Stimulated activated CD8-positive, alpha-beta memory T cell treated with anti-CD3 and anti-CD28 coated beads, Interleukin-7, amount 100 ng/mL, for 4 hours (primary cell): ENCODE measurements at places on chromosomes 7 and 10.

- no peak for DNase-seq
Observed at GRCh38 chr7:33157311-33157710, 27.9 kb downstream of the BBS9 start.

DNA sequence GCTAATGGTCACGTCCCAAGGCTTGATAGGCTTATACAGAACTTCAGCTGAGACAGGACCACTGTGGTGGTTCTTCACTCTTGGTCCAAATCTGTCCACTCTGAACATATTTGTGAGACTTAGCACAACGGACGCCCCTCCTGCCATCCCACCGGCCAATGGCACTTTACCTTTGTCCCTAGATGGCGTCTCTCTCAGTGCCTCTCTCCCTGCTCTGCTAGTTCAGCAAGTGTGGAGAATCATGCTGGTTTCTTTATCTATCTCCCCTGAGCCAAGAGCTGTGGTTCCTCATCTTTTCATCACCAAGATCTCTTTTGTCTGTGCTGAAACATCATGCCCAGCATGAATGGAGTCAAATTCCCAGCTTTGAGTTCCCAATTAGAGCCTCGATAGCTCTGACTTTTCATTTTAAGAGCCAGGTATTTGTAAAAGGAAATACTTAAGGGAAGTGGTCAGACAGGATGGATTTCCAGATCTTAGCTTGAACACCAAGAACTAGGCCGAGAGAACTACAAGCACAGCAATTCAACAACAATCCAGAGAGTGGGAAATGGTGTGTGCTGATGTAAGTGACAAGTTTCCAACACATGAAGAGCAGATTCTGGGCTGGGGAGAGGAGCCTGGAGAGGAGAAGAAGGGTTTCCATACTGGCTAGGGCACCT lies 69.5 kb downstream of the ZNF800 start:
- no peak for DNase-seq

DNA sequence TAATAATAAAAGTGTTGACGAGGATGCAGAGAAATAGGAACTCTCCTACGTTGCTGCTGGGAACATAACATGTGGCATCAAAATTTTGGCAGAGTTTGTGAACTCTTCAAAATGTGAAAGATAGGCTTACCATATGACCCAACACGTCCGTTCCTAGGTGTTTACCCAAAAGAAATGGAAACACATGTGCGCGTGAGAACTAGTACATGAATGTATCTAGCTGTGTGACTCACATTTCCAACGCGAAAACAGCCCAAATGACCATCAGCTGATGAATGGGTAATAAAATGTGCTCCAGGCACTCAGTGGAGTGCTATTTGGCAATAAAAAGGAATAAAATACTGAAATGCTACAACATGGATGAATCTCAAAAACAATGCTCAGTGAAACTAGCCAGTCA lies 10.4 kb upstream of the ELFN1 start:
- DNase-seq, result no peak

- DNase-seq, result peak; percentile 59
Observed at GRCh38 chr10:75099952-75100763, 11.3 kb upstream of the SAMD8 start.

DNA sequence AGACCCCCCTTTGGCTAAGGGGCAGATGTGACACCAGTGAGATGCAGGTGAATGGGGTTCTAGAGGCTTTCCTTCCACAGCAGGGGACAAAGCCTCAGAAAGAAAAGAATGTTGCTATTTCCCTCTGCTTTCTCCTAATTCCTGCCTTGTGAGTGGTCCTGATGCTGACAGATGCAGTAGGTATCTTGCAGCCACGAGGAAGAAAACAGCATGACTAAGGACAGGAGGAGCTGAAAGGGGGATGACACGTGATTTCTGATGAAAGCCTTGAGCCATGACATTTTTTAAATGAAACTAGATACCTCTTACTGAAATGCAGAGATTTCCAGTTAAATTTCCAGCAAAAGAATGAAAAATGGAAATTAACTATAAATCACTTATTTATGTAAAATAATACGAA lies 92.4 kb downstream of the C1GALT1 start:
- DNase-seq, result no peak

DNA sequence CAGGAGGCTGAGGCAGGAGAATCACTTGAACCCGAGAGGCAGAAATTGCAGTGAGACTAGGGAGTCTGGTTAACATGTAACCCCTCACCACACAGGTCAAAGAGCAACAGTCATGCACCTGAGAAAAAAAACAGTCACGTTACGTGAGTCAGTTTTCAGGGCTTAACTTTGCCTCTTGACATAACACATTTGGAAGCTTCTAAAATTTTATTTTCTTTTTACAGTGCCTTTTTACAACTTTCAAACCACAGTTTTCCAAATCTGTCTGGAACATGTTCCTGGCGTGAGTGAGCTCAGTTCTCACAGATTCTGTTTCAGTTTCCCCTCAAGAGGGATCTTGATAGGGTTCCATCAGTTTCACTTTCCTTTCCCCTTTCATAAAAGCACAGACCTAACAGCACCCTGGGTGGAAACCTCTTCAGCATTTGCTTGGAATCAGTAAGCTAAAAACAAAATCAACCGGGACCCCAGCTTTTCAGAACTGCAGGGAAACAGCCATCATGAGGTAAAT lies 4.4 kb downstream of the IFIT3 start:
- peak; percentile 27 for DNase-seq

DNA sequence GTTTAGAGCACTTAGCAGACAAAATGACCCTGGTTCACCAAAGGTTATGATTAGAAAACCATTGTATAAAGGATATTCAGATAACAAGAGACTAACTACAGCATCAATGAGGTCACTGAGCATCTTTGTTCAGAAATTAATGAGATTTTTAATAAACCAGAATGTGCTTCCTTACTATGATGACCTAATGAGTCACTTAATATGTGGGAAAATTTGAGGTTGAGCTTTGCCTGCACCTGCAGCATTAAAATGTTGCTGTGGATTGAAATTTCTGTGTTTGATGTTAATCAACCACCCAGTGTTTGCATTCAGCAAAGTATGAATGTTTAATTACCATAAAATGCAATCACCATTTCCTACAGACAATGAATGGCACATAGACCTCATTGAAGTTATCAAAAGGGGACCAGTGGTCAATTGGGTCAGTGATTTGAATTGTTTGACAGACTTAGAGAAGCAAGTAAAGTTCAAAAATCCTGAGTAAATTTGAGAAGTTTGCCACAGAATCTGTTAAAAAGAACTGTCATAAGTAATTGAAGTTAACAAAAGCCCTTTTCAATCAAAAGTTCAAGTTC lies 45.8 kb downstream of the EXOC6 start:
- no peak for DNase-seq

DNA sequence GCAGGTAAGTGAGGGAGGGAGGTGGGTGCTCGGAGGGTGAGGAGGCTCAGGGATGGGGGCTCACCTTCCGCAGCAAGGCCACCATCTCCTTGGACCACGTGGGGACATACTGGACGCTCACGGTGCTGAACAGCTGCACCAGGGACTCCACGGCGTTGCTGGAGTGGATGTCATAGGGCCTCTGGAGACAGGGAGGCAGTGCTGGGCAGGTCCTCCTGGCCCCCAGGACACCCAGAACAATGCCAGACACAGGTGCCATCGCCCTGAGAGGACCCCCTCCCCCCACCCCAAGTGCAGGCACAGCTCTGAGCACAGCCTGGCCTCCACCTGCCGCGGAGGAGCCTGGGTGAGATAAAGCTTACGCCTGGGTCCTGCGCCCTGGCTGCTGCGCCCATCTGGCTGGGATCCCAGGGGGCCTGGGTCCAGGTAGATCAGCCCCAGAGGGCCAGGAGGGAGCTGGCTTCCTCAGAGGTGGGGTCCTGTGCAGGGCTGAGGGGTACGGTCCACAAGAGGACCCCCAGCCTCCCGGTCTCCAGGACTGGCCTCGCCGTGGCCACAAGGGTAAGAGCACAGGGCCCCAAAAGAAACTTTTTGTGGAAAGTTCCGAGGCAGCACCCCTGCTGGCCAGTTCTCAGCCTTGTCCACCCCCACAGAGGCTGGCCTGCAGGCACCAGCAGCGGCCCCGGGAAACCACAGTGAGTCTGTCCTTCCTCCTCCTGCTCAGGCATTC lies 37.8 kb downstream of the DPYSL4 start:
- no peak for DNase-seq

GRCh38 chr10:103514244-103514643 lies 20.7 kb downstream of the NEURL1 start:
- no peak for DNase-seq
